Progenitor cell of endocrine pancreas (in vitro differentiated cells): ENCODE measurements at places on chromosomes 1 and 21. TPM values are rescaled to one million over a fixed set of nuclear protein-coding genes. Genes with fewer than 3 reads are reported as not detected.

RAB3B gene
- 86.2 and 87.1 TPM in 2 replicates for total RNA-seq

ANKRD34A gene
- 0.22 TPM in 1 of 2 replicates, not detected in the other for total RNA-seq

PTAFR gene
- total RNA-seq: 0.19 and 0.27 TPM in 2 replicates

DIP2A gene
- 70.2 and 70.7 TPM in 2 replicates for total RNA-seq

STYXL2 gene
- total RNA-seq: 0.09 TPM in 1 of 2 replicates, not detected in the other

NOS1AP gene
- total RNA-seq: 5.6 and 6.0 TPM in 2 replicates

IFI6 gene
- 4.4 and 5.7 TPM in 2 replicates for total RNA-seq

SPOCD1 gene
- 0.36 and 0.91 TPM in 2 replicates for total RNA-seq

FCER1G gene
- total RNA-seq: 0.60 and 1.5 TPM in 2 replicates

PPFIA4 gene
- 0.87 and 1.2 TPM in 2 replicates for total RNA-seq

CRNN gene
- not detected in 2 replicates for total RNA-seq

OR2T33 gene
- not detected in 2 replicates for total RNA-seq

TMPRSS3 gene
- total RNA-seq: 10.1 and 14.4 TPM in 2 replicates

SLC2A5 gene
- total RNA-seq: not detected in 2 replicates

MAD2L2 gene
- 105 and 113 TPM in 2 replicates for total RNA-seq

EPHA10 gene
- 5.1 and 6.2 TPM in 2 replicates for total RNA-seq

IGSF3 gene
- 41.5 and 43.3 TPM in 2 replicates for total RNA-seq

OR2T29 gene
- total RNA-seq: not detected in 2 replicates

KRTAP22-2 gene
- not detected in 2 replicates for total RNA-seq

FCN3 gene
- total RNA-seq: not detected in 2 replicates

ASCL5 gene
- total RNA-seq: 0.26 and 0.36 TPM in 2 replicates

PADI1 gene
- not detected in 2 replicates for total RNA-seq

TMEM269 gene
- total RNA-seq: 0.42 and 0.48 TPM in 2 replicates

S100A5 gene
- not detected in 2 replicates for total RNA-seq

PDZK1 gene
- 25.0 and 26.2 TPM in 2 replicates for total RNA-seq

TMEM52 gene
- 1.8 and 1.9 TPM in 2 replicates for total RNA-seq

C1QB gene
- total RNA-seq: not detected in 2 replicates

GORAB gene
- 23.1 and 26.2 TPM in 2 replicates for total RNA-seq

DIPK1A gene
- 6.9 and 7.5 TPM in 2 replicates for total RNA-seq

NBL1 gene
- 10.5 and 12.0 TPM in 2 replicates for total RNA-seq

PLA2G2F gene
- not detected in 2 replicates for total RNA-seq

EXTL1 gene
- 3.6 and 4.1 TPM in 2 replicates for total RNA-seq

ALX3 gene
- total RNA-seq: 2.8 and 3.7 TPM in 2 replicates

NEGR1 gene
- total RNA-seq: 1.6 and 3.1 TPM in 2 replicates

RUNX3 gene
- 0.07 TPM in 1 of 2 replicates, not detected in the other for total RNA-seq

GRHL3 gene
- 4.9 and 5.7 TPM in 2 replicates for total RNA-seq

KCNH1 gene
- total RNA-seq: 0.22 and 0.38 TPM in 2 replicates

OBSCN gene
- total RNA-seq: 57.3 and 57.5 TPM in 2 replicates

CLEC20A gene
- not detected in 2 replicates for total RNA-seq

S100A7 gene
- not detected in 2 replicates for total RNA-seq

OR2C3 gene
- not detected in 2 replicates for total RNA-seq

GJB3 gene
- 0.14 TPM in 1 of 2 replicates, not detected in the other for total RNA-seq

RBP7 gene
- 0.55 and 0.65 TPM in 2 replicates for total RNA-seq

PTCH2 gene
- total RNA-seq: 2.9 and 3.0 TPM in 2 replicates

SOAT1 gene
- total RNA-seq: 61.1 and 61.5 TPM in 2 replicates
